Daoy (cell line): ENCODE measurements at places on chromosomes 5 and 9. TPM values are rescaled to one million over a fixed set of nuclear protein-coding genes. Genes with fewer than 3 reads are reported as not detected.
A peak's percentile ranks its signal among the peaks of the same experiment; 100 is the strongest.

DNA sequence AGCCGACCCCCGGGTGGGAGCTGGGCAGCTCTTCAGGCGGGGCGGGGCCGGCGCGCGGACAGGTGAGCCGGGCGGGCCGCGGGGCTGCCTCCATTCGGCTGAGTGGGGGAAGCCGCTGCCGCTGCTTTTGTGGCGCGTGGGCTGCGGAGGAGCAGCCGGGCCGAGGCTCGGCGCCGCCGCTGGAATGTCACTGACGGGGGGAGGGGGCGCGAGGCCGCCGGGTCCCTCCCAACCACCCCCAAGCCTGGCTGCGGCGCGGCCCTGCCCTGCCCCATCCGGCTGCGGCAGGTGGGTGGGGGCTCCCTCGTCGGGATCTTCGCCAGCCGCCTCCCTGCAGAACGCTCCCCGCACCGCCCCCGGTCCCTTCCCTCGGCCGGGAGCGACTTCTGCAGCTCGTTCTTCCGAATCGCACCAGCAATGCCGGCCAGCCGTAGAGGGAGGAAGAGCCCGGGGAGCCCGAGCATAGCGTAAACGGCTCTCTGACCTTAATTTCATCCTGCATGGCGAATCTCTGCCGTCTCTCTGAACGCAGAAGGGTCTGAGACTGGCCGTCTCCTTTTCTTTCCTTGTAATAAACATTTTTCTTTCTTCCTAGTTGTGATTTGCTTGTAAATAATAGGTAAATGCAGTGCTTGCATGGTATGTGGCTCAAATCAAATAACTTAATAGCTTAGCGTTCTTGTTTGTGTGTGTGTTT, 505 bp downstream of the SPTAN1 start:
- DNase-seq: peak; percentile 62

DNA sequence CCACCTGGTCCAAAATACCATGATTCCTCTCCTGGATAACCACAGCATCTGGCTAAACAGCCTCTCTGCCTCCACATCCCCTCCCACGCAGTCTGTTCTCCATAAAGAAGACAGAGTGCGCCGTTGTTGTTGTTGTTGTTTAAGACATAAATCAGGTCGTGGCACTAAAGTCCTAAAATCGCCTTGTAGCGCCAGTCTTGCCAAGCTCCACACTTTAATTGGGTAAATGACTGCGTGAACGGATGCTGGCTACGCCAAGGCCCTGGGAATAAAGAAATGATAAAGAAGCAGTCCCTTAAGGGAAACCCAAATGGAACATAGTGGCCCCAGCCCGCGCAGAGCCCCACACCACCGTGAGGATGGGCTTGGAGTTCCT, 364 bp upstream of the SFXN1 start:
- no peak for DNase-seq

GRCh38 chr5:139138109-139138508, 60.1 kb downstream of the SIL1 start:
- DNase-seq: no peak

GRCh38 chr9:137480686-137481683, 21.9 kb upstream of the NSMF start:
- DNase-seq: no peak

DNA sequence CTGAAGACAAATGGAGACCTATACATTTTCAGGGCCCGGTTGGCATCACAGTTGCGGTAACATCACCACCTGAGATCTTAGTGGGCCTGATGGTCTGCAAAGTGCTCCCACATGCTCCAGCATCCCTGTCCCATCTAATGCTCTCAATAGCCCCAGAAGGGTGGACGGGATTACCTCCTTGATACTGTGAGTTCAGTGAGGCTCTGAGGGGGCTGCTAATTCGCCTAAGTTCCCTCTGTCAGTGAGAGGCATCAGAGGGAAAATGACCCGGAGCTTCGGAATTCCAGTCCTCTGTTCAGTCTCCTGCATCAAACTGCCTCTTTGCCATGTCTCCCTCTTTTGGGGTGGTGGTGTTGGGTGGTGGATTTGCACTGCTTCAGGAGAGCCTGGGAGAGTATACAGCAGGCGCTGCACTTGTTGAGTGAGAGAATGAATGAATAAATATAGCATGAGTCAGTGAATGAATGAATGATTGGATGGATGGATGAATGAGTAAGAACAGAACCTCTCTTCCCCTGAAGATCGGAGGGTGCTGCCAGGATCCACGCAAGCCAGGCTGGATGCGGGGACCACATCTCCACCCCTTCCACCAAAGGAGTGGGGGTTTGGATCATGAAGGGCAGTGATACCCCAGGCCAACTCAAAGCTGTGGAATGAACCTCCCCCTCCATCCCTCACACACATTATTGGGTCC, 141.0 kb downstream of the GABBR2 start:
- no peak for DNase-seq

DNA sequence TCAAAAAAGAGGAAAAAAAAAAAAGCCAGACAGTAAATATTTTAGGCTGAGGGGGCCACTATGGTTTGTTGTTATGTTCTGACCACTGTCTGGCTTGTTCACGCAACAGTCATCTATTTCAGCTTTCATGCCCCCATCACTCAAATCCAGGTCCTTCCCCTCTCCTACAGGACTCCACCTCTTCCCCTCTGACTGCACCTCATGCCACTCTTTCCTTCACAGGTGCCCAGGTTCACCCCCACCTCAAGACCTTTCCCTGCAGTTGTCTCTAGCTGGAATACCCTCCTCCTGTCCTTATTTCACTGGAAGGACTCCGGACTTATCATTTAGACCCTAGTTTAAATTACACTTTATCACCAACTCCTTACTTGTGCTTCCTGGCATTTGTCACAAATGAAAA, 3.5 kb downstream of the RPS14 start:
- no peak for DNase-seq

GRCh38 chr5:68710514-68710913, 383.3 kb upstream of the SLC30A5 start:
- DNase-seq: no peak

DNA sequence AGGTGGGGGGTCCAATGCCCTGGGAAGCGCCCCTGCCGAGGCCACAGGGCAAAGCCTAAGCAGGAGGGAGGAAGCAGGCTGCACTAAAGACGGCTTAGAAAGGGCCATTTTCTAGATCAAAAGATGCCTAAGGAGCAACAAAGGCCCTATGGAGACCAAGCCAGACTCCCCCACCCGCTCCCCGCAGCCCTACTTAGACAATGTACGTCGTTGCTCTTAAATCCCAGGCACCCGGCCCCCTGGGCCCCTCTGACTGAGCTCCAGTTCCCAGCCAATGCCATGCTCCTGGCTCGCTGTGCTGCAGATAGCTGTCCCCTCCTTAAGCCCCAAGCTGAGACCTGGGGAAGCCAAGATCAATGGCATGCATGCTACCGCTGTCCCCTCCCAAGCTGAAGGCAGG, 10.3 kb downstream of the IPPK start:
- DNase-seq: no peak

GRCh38 chr9:135589596-135590485, 28.3 kb downstream of the PAEP start:
- no peak for DNase-seq

- no peak for DNase-seq
These were observed 303.0 kb upstream of the TLE4 start for GRCh38 chr9:79268806-79269205.

- DNase-seq: no peak
These were observed 24.6 kb downstream of the HSDL2 start for GRCh38 chr9:112404508-112404932.

DNA sequence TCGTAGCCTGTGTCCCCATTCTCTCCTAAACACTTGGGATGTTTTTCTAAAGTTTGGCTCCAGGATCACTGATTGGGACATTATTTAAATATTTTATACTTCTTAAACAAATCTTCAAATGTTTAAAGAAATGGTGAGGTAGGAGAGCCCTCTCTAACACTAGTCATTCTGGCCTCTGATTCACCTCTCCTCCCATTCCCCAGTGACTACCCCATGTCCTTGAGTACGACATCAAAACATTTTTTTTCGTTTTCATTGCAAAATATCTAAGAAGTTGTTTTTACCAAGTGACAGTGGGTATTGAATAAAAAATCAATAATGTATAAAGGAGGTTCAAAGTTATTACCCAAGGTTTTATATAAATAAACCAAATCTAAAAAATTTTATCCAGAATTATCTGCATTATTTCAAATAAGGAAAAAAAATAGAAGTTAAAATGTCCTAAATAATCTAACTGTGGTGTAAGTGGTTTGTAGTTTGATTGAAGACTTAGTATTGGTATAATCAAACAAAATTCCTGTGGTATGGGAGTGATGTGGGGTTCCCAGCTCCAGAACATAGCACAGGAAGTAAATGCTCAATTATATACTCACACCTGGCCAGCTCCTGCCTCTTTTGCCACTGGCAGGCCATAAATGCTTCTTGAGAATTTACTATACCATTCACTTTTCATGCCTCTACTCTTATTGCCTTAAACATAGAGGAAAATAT, 51.1 kb downstream of the MAST4 start:
- DNase-seq: peak; percentile 15

- DNase-seq: no peak
These were observed 13.7 kb upstream of the FAM120AOS start for GRCh38 chr9:93467062-93467416.

GRCh38 chr9:26357803-26358344, 534.7 kb downstream of the CAAP1 start:
- no peak for DNase-seq

- peak; percentile 27 for DNase-seq
These were observed 581 bp upstream of the C9orf40 start for GRCh38 chr9:74953235-74953751.

GRCh38 chr5:178786417-178786816, 56.0 kb upstream of the ZNF354A start:
- DNase-seq: peak; percentile 11

DNA sequence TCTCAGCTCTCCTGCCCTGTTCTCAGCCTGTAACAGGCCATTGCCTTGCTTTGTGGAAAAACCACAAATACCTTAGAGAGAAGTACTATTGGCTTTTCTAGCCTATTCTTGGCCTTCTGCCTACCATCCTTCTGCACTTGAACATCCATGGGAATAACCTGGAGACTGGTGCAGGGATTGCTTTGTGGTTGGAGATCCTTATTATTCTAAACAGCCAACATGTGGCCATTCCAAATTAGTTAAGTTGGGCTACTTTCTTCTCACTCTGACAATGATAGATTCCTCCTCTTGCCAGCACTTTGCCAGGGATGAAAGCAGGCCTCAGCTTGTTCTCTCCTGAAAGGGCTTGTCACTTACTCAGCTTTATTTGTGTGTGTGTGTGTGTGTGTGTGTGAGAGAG, 240.4 kb downstream of the GLIS3 start:
- DNase-seq: no peak

DNA sequence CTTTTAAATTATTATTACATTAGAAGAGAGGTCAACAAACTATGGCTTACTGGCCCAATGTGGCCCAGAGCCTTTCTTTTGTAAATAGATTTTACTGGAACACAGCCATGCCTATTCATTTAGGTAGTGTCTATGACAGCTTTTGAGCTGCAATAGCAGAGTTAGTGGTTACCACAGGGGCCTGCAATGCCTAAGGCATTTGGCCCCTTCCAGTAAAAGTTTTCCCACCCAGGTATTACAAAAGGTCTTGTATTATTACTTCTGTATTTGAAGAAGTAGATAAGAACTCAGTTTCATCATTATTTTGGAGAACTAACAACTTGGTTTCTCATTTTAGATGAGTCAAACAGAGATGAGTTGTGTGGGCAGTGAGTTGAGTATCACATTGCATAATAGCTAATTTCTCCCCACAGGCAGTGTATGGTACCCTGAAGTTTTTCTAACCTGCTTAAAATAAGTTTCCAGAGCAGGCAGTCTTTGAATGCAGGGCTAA, 9.5 kb downstream of the MTRR start:
- DNase-seq: no peak

DNA sequence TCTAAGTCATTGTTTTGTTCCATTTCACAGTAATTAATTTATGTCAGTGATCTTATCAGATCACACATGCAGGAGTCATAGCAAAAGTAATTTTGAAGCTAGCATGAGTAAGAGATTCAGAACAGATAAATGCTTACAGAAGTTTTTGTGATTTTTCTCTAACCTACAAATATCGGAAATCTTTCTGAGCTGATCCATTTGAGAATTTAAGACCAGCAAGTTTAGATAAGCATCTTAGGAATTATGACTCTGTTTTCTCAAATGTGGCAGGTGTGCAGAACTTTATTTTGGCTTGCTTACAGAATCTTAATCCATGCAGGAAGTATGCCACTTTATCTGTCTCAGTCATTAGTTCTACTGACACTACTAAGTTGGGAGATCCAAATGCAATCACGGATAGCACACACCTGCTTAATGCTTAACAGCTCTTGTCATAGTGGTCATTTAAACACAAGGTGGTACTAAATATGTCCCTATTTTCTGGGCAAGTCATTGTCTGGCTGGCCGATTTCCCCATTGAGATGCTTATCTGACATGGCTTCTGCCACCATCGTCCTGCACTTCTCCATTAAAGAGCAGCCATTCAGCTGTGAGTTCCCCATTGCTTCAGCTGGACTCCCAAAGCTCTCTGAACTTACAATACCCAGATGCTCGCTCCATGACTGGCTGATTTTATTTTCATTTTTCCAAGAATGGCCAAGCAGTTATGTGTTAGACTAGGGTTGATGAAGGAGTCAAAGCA, 305.4 kb upstream of the NUDT12 start:
- no peak for DNase-seq

DNA sequence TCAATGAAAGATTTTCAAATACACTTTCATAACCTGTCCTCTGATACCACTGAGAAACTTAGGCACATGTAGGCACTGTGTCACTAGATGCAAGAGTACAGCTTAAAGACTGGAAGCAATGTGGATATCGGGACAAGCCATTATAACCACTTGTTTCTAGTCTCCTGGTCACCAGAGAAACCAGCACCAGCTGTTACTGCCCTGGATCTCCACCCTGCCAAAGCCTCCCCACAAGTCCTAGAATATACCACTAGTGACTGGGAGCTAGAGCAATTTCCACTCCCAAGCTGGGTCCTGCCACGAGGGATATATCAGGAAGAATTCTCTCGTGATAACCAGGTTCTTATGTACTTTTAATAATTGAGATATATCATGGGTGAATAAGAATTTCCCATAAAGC, 19.5 kb downstream of the REEP5 start:
- DNase-seq: no peak

Gene CAVIN4
- 2.2 and 3.5 TPM in 2 replicates for total RNA-seq

Gene CAMK2A
- total RNA-seq: 0.23 TPM in 1 of 2 replicates, not detected in the other

Gene ADRB2
- 2.1 and 3.7 TPM in 2 replicates for total RNA-seq

Gene PCDHB16
- total RNA-seq: 4.3 and 4.8 TPM in 2 replicates

Gene LCN2
- not detected in 2 replicates for total RNA-seq

Gene BRINP1
- total RNA-seq: not detected in 2 replicates

Gene CARD19
- 36.1 and 64.4 TPM in 2 replicates for total RNA-seq

Gene INSL6
- total RNA-seq: not detected in 2 replicates

Gene GFRA3
- not detected in 2 replicates for total RNA-seq
